Caudate nucleus (tissue), 63 donors: ENCODE measurements at places on chromosomes 11 and 22.

GRCh38 chr11:102712137-102712536, 6.6 kb upstream of the MMP27 start:
- DNase-seq, result no peak

DNA sequence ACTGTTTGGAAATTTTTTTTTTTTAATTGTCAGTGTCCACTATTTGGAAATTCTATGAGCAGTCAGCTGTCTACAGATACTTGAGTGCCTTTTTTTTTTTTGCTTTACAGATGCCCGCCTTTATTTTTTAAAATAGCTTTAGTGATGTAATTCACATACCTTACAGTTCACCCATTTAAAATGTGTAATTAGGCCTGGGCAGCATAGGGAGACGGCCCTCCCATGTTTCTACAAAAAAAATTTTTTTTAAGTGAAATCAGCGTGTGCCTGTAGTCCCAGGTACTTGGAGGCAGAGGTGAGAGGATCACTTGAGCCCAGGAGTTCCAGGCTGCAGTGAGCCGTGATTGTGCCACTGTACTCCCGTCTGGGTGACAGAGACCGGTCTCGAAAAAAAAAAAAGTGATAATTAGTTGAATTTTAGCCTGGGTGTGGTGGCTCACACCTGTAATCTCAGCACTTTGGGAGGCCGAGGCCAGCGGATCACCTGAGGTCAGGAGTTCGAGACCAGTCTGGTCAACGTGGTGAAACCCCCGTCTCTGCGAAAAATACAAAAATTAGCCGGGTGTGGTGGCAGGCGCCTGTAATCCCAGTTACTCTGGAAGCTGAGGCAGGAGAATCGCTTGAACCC, 1.5 kb downstream of the ZNF143 start:
- no peak for DNase-seq

DNA sequence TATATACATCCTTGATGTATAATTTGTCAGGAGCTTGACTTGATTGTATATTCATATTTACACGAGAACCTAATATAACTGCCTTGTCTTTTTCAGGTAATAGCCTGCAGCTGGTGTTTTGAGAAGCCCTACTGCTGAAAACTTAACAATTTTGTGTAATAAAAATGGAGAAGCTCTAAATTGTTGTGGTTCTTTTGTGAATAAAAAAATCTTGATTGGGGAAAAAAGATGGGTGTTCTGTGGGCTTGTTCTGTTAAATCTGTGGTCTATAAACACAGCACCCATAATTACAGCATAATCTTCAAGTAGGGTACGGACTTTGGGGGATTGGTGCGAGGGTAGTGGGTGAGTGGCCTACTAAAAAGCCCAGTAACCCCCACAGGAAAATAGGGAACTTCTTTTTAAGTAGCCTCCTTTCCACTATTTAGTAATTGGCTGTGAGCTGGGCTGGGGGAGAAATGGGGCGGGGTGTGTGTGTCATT, 7.5 kb downstream of the MALAT1 start:
- no peak for DNase-seq

DNA sequence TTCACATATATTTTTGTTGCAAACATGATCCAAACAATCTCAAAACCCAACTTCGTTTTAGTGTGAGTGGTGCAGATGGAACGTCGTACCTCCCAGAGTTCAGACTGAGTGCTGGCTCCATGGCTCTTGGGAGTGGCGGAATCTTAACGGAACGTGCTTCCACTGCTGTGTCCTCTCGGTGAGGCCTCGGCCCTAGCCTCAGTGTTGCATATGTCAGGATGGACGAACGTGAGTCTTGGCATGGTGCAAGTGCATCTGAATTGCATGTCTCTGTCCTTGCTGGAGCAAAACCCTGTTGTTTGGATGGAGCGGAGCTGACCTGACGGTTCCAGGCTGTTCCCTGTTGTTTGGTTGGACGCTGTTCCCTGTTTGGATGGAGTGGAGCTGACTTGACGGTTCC, 306.8 kb downstream of the TBC1D22A start:
- DNase-seq, result no peak
